ENCODE measurements at places on chromosomes 12 and 14.

- no peak for DNase-seq
Observed at GRCh38 chr12:130634866-130635265, 81.2 kb downstream of the RIMBP2 start.

DNA sequence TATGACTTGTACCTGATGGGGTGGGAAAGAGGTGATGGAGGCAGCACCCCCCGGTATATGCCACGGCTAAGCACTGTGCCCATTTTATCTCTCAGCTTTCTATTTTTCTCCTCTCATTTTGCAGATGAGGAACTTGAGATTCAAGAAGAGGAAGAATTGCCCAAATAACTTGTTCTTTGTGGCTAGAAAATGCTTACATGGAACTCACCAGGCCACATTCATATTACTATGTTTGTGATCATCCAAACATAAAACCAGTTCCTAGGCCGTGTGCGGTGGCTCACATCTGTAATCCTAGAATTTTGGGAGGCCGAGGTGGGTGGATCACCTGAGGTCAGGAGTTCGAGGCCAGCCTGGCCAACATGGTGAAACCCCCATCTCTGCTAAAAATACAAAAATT, 14.5 kb upstream of the PSMD9 start:
- no peak for DNase-seq

GRCh38 chr14:78873581-78873980, 703.4 kb downstream of the NRXN3 start:
- DNase-seq, result no peak

DNA sequence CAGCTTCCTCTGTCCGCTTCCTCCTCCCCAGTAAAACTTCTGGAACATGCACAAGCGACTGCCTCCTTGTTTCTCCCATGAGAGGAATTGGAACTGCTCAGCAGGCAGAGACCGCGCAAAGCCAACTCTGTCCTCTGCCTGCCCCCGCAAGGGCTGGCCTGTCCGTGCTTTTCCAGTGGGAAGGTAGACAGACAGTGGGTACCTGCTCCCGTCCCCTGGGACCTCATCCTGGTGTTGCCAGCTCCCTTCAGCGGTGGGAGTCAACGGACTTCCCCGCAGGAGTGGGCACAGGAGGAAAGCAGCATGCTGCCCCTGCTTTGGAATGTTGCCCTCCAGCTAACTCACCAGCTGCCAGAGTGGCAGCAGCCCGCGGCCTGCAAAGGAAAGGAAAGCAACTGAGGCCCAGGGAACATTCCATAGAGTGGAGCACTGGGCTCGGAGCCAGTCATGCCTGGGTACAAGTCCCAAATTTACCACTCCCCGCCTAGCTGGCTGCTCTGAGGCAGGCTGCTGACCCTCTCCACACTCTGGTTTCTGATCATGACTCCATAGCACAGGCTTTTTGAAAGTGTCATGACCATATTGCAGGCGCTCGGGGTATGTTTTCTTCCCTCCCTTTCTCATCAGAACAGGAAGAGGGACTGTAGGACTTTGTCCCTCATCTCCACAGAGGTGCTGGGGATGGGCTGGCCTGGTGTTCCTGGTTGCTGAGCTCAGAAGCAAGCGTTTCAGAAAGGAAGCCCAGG, 89.2 kb upstream of the CLMN start:
- DNase-seq, result no peak

GRCh38 chr14:78968265-78968664, 798.1 kb downstream of the NRXN3 start:
- no peak for DNase-seq

GRCh38 chr12:109580684-109581333, 7.2 kb downstream of the MVK start:
- no peak for DNase-seq

GRCh38 chr12:120751389-120751788, 25.8 kb downstream of the ACADS start:
- no peak for DNase-seq

DNA sequence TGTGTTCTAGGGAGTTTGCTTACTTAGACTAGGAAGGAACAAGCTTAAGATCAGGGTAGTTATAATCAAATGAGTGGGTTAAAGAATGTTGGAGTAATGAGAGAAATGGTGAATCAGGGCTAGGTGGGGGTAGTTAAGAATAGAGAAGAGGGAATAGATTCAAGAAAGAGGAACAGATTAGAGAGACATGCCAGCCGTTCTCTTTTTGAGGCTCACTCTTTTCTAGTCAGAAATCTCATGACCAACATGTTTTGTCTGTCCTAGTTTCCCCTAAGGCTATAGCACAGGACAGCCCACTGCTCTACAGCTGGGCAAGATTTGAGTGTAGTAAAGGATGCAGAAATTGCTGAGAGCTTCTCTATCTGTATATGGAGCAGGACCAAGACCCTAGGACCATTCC, 258.4 kb downstream of the AKAP6 start:
- no peak for DNase-seq

DNA sequence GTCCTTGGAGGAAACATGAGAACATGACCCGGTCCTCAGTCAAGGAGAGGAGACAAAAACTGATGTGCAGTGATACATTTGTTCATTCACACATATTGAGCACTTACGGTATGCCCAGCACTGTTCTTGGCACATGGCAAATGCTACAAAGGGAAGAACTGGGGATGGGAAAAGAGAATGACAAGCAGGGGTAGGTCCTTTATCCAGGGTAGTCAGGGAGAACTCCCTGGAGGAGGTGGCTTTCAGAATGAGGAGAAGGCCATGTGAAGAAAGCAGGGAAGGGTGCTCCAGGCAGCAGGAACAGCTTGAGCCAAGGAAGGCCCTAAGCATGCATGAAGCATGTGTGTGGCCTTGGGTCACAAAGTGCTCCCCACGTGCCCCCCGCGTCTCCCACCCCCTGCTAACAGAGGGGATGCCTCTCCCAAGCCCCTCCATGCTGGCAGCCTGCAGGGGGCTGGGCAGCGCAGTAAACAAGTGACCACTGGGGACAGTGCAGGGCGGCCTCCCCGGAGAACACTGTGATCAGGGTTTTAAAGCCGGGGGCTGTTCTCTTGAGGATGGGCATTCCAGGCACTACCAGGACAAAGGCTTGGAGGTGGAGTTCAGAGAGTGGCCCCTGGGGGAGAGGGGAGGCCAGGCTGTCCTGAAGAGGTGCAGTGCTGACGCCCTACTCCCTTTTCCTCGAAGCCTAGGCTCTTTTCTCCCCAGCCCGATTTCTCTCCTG, 71.0 kb downstream of the PHETA1 start:
- DNase-seq, result no peak

GRCh38 chr12:69338120-69338859, 9.9 kb upstream of the LYZ start:
- DNase-seq, result no peak

DNA sequence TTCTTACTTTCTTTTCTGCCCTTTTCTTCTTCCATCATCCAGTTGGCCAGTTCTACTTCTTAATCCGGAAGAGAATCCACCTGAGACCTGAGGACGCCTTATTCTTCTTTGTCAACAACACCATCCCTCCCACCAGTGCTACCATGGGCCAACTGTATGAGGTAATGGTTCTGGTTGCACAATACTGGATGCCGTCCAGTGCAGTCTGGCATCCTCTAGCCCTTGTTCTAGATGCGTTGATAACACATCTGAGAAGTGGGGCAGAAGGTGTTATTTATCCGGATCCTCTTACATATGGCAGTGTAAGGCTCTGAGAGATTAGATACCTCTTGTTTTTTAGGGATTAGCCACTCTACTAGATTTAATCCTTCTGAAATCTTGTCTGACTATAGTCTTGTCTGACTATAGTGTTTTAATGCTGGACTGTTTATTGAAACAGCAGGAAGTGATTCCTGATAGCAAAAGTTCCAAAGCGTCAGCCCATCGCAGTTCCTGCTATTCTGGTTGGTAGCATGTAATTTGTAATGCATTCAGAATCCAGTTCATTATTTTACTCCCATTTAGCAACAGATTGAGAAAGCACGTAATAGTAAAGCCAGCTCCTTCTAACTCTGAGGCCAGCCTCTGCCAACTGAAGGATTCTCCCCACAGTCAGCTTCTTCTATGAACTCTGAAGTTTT, 7.9 kb downstream of the GABARAPL1 start:
- DNase-seq, result no peak

Data from epithelial cell of proximal tubule (primary cell).